ENCODE measurements at places on chromosomes 3 and 15.

DNA sequence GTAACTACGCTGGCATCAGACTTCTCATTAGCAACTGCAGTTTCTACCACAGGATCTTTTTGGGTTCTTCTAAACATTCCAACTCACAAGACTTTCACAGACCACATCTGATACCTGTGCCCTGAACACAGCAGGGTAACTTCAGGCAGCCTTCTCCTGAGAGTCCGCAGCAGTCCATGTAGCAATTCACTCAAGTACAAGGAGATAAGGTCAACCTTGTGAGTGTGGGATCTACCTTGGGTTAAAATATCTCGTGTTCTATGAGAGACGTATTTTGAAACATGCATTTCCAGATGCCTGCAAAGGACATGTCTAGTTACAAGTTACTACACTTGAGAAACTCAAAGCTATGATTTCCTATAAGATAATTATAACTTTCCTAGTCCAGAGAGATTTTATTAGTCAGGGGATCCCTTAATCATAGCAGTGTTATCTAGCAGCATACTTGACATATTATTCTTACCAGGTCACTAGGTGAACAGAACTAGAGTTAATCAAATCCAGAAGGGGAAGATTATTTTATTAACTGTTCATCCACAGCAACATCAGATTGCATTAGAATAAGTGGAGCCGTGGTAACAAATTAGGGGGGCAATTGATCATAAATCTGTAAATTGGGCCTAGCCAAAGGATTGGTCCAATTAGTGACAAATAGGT is 66.4 kb downstream of the ASTE1 start:
- no peak for DNase-seq

DNA sequence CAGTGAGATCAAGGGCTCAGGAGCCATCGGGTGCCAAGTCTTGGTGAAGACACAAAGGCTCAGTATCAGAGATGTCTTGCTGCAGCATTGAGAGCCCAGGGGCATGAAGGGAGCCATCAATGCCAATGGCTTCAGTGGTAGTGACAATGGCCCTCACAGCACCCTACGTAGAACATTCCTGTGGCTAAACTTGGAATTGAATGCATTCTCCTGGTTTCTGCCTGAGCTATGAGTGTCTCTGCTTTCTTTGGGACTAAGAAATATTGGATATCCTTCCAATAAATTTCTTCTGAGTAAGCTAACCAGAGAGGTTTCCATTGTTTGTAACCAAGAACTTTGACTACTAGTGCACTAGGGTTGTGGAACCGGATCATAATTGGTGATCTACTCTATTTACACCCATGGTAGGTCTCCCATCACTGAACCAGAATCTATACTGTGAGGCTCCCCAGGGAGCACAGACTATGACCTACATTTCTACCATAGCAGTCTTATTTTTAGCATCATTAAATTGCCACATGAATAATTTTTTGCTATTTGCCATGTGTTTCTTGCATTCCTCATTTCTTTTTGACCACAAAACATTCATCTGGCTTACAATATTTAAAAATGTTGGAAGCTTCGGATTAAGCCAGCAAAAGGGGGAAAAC is 31.6 kb upstream of the PDZRN3 start:
- DNase-seq: no peak

- peak; percentile 72 for DNase-seq
Observed at GRCh38 chr3:30693470-30694120, 87.2 kb downstream of the TGFBR2 start.

- DNase-seq: no peak
Observed at GRCh38 chr3:114384558-114384903, 90.7 kb downstream of the TIGIT start.

DNA sequence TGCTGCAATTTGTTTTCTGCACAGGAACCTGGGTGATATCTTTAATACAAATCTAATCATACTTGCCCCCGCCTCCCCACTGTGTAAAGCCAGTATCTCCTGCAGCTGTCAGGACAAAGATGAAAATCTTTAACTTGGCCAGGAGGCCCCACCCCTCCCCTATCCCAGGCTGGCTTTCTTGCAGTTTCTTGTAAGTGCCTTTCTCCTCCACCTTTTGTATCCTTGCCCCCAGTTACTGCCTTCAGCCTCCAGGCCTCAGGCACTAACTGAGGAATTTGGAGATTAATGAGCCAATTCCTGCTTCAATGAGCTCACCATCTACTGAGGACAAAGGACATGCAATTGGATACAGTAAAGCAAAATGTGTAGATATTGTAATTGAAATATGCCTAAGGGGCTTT is 6.5 kb downstream of the GCSAM start:
- DNase-seq: no peak

DNA sequence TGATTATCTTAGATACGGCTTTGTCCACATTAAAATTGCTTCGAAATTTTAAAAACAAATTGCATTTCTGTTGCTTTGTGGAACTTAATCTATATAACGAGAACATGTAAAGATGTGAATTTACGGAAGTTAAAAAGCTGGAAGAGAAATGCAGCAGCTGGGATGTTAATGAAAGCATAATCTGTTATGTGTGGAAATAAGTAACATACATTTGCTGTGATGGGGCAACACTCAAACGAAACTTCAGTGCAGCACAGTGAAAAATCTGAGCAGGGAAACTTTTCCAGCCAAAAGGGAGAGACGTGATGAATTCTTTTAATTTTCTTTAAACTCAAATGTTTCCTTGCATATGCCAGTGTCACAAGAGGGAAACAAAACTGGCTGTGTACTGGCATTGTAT is 276.7 kb upstream of the LMCD1 start:
- DNase-seq: no peak

- no peak for DNase-seq
Observed at GRCh38 chr3:122921791-122922651, 105.5 kb downstream of the SEMA5B start.

DNA sequence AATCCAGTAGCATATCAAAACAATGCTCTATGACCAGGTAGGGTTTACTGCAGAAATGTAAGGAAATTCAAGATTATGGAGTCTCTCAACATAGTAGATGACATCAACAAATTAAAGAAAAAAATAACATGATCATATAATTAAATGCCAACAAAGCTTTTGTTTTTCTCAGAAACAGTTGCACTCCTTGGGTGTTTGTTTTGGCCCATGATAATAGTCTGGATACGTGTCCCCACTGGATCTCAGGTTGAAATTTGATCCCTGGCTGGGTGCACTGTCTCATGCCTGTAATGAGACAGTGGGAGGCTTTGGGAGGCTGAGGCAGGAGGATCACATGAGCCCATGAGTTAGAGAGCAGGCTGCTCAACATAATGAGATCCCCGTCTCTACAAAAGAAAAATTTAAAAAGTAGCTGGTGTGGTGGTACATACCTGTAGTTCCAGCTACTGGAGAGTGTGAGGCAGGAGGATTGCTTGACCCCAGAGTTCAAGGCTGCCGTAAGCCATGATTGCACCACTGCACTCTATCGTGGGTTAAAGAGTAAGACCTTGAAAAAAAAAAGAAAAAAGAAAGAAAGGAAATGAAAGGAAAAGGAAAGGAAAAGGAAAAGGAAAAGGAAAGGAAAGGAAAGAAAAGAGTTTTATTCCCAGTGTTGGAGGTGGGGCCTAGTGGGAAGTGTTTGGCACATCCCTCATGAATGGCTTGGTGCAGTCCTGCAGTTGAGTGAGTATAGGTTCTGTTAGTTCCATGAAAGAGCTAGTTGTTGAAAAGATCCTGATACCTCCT is 53.3 kb upstream of the FOXB1 start:
- no peak for DNase-seq

- no peak for DNase-seq
Observed at GRCh38 chr3:39284457-39284881, 4.6 kb upstream of the CX3CR1 start.

- no peak for DNase-seq
Observed at GRCh38 chr3:140527156-140527555, 150.7 kb upstream of the TRIM42 start.

GRCh38 chr3:21962456-21962855 is 211.4 kb upstream of the ZNF385D start:
- DNase-seq: no peak

GRCh38 chr15:63381301-63382204 is at the start of gene CA12:
Gene CA12 (minus strand): TSS chr15:63381846. CDS start chr15:63381720, 126 bp downstream.
- DNase-seq: no peak

DNA sequence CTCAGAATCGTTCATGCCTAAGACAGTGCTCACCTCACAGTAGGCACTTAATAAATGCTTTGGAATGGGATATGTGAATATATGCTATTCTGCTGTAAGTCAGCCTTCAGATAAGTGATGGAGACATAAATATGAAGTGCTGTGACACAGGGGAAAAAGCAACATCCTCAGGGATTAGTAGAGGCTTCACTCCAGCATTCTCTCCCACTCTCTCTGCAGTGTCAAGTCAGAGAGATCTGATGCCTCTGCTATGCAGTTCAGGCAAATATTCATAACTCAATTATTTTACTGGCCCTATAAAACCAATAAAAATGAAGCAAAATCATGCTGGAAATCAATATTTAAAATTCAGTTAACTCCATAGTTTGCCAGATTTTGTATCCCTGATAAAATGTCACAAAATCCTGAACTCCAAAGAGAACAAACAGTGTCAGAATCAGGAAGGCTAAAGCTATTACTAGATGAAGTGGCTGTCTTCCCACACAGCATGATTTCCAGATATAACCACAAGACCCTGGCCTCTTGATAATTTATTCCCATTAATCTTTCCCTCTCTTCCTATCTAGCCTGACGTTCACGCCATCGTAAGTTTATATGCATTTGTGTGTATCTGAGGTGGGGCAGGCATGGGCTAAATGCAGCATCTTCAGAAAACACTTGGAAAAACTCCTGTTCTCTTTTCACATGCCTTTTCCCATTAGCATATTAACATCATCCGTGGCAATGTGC is 278.9 kb upstream of the ATP11B start:
- no peak for DNase-seq

- no peak for DNase-seq
Observed at GRCh38 chr3:40719660-40720287, 195.0 kb downstream of the ZNF621 start.

DNA sequence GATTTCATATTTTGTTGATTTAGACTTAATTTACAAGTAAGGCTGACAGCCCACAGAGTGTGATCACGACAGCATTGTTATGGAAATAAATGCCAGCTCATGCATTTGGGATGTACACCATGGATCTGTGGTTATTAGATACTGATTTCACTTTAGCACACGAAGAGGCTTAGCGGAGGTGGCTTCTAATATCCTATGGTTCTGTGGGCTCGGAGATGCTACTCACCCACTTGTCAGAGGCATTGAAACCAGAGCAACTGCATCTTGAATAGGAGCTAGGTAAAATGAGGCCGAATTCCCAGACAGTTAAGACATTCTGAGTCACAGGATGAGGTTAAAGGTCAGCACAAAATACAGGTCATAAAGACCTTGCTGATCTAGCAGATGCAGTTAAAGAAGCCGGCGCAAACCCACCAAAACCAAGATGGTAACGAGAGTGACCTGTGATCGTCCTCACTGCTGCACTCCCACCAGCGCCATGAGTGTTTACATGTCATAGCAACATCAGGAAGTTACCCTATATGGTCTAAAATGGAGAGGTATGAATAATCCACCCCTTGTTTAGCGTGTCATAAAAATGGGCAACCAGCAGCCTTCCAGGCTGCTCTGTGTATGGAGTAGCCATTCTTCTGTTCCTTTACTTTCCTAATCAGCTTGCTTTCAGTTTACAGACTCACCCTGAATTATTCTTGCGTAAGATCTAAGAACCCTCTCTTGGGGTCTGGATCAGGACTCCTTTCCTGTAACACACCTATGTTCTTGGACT is 117.5 kb downstream of the PGPEP1L start:
- no peak for DNase-seq
